NCI-H524 treated with DMSO at 0.1 percent for 48 hours (cell line): ENCODE measurements at places on chromosomes 13 and 19.

DNA sequence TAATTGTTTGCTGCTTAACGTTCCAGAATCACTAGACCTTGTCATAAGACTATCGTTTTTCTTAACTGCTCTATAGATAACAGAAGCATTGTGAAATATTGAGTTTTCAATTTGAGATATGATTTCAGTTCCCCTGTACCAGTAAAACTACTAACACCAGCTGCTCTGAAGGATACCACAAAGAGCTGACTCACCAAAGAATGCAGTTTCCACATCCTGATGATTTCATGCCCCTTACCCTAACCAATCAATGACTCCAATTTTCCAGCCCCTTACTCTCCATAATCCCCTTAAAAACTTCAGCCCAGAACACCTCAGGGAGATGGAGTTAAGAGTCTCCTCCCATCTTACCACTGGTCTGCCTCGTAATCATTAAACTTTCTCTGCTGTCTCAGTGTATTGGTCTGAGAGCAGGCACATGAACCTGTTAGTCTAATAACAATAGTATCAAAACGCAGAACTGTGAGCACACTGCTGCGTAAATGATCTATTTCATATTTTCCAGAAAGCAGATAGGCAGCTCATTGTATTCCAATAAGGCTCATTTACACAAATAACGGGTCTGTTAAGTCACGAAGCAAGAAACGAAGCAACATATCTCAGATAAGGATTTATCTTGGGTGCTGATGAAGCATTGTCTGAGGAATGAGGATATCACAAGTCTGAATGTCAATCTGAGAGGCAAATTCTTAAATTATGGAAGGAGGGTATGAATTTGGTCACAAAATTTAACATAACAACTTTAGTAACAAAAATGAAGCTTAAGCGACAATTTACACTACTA, 14.1 kb upstream of the CCNA1 start:
- no peak for DNase-seq

GRCh38 chr19:30316000-30316491, 56.1 kb upstream of the ZNF536 start:
- no peak for DNase-seq

DNA sequence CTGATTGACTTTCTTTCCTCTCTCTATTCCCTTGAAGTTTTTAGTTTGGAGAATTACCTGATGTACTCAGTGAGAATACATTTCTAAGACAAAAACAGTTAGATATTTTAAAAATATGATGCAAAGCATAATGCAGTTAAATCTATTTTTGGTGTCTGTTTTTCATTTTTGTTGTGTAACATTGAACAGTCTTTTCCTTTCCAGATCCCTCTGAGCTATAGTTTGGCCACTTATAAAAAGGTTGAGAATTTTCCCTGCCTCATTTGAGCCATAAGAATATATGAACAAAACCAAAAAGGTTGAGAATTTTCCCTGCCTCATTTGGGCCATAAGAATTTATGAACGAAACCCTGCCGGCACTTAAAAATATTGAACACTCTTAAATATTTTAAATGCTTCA, 57.0 kb upstream of the IPO5 start:
- DNase-seq: no peak

DNA sequence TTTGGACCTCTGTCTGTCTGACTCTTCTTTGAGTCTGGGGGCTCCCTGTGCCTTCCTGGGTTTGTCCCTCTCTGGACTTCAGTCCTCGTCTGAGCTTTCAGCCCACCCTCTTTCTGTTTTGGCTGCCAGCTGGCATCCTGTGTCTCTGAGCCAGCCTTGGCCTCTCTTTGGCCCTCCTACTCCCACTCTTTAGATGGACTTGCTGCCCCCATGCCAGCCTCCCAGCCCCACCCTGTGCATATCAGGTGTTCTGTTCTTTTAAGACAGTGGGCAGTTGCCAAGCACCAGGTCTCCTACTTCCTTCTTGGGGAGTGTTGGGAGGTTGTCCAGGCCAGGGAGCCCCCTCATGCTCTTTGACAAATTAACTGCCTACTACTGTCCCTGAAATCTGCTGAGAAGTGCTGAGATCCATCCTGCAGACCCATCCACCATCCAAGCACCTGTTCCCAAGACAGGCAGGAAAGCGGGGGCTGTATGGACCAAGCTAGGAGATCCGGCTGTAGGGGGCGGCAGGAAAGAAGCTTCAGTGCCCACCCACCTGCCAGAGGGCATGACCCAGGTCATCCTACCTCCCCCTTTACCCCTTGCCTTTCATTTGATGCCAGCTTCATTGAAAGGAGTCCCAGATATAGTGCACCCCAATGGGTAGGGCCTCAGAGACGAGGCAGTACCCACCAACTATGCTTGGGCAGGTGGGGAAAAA, 9.6 kb downstream of the CIC start:
- DNase-seq: no peak

GRCh38 chr13:51318015-51318414, 21.5 kb upstream of the SERPINE3 start:
- DNase-seq: no peak

DNA sequence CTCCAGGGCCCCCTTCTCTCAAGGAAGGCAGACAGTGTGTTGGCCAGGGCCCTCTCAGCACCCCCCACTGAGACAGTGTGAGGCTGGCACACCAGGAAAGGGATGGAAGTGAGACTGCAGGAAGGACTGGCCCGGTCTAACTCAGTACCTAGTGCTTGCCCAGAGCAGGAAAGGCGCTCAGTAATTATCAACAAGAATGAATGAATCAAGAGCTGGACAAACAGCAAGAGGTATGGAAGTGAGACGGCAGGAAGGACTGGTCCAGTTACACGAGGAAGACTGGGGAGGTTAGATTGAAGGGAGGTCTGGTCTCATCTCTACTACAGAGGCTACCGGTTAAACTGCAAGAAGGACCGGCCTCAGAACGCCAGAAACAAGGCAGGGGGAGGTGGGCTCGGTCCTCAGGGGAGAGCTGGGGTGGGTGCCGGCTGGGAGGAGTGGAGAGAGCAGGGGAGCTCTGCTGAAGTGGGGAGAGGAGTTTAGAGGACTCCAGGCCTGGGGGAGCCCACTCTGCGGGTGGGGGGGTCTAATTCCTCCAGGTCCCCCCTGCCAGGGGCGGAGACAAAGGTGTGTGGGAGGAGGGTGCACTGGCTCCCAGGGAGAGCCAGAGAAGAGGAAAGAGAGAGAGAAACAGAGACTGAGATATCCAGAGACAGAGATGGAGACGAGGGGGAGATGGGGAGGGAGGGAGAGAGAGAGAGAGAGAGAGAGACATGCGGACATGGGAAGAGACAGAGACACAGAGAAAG, 1.1 kb downstream of the SLC8A2 start:
- DNase-seq: no peak

DNA sequence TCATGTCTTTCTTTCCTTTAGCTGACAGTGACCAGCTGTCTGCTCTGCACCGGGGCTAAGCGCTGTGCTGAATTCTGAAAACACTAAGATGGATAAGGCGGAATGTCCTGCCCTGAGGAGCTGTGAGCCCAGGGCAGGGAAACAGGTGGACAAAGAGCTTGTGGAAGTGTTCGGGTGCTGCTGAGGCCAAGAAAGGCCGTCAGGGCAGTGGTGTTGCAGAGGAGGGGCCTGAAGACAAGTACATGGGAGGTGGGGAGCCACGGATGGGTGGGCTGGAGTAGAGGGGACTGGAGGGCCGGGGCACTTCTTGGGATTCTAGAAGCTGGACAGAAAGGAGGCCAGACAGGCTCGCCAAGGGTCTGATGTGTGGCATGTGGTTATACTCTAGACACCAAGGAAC, 66.2 kb upstream of the GPR183 start:
- no peak for DNase-seq

DNA sequence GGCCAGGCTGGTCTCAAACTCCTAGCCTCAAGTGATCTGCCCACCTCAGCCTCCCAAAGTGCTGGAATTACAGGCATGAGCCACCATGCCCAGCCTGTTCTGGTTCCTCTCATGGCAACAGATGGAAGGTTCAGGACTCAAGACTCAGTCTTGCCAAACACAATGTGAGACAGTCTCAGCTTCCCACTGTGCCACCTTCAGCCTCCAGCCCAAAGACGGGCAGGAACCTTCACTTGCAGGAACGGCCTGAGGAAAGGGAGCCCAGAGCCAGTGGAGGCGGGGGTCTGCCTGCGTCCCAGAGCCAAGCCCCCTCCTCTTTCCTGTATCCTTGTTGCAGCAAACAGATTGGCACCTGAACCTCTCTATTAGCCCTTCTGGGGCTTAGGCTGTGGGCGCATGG, 2.9 kb upstream of the CHST8 start:
- no peak for DNase-seq

DNA sequence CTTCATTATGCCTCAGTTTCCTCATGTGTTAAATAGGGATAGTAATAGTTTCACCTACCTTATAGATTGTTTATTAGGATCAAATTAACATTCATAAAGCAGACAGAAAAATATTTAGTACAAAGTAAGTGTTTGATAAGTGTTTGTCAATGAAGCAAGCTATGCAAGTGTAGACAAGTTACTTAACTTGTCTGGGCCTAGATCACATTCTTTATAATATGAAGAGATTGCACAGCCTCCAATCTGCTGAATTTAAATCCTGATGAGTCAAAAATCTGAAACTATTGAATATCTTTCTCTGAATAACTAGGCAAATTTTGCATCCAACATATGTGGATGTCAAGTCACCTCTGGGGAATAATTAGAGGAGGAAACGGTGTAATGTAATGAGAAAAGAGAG, 170.5 kb downstream of the MZT1 start:
- DNase-seq: no peak

DNA sequence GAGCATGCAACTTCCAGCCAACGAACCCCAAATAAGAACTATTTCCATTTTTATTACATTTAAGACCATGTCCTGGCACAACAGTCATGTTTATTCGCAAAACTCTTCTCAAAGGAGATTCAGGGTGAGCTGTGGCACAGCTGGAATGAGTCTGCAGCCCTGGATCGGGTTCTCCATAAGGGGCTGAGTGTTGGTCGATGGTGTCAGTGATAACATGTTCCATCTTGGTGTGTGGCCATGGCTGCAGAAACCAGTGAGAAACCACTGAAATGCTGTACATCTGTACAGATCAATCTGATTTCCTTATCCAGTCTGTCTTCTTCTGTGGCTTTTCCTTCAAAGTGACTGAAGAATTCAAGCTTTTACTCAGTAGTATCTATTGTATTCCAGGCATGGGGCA, 15.2 kb downstream of the FAM124A start:
- no peak for DNase-seq

DNA sequence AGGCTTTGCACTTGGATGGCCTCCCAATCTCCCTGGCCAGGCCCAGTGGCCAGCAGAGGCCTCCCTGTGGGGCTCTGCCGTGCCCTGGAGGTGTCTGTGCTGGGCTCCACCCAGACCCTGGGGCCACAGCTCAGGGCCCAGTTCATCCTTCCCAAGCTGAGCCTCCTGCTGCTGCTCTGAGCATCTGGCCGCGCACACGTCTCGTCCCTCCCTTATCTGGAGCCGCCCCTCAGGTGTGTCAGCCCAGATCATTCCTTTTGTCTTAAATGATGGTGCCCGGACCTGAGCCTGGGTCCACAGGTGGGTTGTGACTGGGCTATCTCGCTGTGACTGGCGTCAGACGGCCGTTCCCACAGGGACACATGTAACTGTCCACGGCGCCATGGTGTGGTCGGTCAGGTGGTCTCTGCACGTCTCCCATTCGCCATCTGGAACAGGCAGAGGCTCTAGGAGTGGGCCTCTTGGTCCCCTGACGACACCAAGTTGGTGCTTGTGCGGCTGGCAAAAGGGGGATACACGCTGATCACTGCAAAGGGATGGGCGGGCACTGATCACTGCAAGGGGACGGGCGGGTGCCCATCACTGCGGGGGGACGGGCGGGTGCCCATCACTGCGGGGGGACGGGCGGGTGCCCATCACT, 14.3 kb upstream of the ZNF554 start:
- no peak for DNase-seq

- no peak for DNase-seq
Observed at GRCh38 chr19:30388819-30389218, 16.6 kb downstream of the ZNF536 start.

DNA sequence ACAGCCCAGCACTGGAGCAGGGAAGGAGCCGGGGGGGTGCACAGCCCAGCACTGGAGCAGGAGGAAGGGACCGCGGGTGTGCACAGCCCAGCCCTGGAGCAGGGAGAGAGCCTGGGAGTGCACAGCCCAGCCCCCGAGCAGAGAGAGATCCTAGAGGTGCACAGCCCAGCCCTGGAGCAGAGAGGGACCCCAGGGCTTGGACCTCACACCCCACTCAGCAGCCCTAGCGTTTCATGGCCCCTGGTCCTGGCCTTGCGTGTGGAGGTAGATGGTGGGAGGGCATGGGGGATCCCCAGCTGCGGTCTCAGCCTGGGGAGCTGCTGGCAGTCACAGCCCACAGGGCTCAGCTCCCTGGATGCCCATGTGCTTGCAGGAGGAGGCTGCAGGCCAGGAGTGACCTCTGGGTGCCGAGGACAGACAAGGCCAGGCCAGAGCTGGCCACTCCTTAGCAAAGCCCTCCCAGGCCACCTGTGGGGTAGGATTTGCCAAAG, 25.1 kb downstream of the GAS6 start:
- DNase-seq: no peak

- no peak for DNase-seq
Observed at GRCh38 chr13:25067064-25067463, 28.9 kb upstream of the PABPC3 start.

DNA sequence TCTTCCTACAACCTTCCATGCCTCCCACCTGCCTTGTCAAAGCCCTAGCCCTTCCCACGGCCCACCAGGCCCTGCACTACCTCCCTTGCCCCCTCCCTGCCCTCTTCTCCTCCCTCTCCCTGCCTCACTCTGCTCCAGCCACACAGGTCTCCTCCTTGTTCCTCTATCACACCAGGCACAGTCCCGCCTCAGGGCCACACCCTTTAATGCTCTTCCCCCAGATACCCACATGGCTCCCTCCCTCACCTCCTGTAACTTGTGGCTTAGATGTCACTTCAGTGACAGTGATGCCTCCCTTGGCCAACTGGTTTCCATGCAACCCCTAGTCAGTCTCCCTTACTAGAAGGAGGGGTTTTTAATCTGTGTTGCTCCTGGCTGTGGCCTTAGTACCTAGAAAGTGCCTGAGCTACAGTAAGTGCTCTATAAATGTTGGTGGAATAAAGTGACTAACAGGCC, 1.3 kb downstream of the SIRT6 start:
- DNase-seq: no peak

DNA sequence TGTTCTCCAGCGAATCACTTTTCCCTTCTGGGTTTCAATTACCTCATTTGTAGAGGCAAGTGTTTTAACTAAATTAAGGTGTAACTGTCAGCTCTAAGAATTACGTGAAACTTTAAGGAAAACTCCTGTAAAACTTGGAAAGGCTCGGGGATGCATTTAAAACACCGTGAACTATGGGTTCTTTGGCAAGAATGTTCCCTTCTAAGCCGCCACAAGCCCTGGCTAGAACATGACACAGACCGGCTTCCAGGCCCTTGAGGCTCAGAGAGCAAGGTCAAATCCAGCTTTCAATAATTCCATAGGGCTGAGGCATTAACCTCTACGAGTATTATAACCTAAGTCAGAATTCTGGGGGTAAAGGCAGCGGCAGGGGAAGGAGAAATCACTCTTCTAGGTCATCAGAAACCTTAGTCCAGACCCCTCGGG, 685 bp downstream of the VWA8 start:
- DNase-seq: no peak

- no peak for DNase-seq
Observed at GRCh38 chr19:980133-980998, 3.8 kb upstream of the WDR18 start.

GRCh38 chr13:48411841-48412531, 927 bp downstream of the LPAR6 start:
- DNase-seq: no peak

- DNase-seq: no peak
Observed at GRCh38 chr13:26259634-26260033, 5.7 kb downstream of the CDK8 start.

- no peak for DNase-seq
Observed at GRCh38 chr13:49649244-49649962, 21.1 kb downstream of the ARL11 start.
